ENCODE measurements at places on chromosomes 6 and 20.
A peak's percentile ranks its signal among the peaks of the same experiment; 100 is the strongest.

DNA sequence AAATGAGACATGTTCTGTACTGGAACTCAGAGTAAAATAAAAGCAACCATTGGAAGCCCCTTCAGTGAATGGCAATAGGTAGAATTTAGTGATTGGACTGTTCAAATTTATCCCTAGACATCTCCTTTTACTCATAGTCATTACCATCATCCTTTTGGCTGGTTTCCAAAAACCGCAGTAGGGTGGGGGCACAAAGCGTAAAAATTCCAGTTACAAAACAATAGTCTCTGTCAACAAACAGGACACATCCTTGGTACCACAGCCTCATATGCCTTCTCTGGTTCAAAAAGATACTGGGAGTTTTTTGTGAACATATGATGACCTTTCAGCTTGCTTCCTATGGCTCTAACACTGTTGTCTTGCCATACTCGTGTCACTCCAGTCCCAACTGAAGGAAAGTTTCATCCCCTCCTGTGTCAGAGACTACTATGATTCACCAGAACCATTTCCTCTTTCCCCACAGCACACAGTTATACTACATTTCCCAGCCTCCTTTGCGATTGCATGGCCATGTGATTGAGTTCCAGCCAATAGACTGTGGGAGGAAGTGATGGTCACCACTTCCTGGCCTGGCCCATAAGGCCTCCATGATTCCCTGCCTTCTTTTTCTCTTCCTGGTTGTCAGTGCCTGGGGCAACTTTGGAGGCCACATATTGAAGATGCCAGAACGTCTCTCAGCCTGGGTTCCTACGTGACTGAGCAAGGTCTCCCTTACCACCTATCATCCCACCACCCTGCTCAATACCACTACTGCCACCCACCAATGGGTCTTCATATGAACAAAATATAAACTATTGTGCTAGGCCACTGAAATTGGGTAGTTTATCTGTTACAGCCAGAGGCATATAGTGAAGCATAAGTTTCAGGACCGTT lies 162.4 kb downstream of the ID4 start:
- DNase-seq = no peak

DNA sequence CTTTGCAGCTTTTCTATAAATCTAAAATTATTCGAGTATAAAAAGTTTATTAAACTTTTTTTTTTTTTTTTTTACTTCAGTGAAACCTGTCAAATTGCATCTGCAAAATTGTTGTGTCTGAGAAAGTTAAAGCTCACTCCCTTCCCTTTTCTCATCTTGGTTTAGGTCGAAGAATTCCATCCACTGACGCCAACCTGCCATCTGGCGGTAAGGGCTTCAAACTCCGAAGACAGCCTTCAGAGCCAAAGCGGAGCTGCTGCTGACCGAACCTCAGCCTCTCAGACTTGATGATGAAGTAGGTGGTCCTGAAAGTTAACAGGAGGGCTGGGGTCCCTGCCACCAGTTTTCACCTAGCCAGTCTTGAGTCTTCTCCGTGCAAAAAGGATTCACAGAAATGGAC lies 29.6 kb upstream of the VAPB start:
- no peak for DNase-seq

- DNase-seq = peak; percentile 70
Measured at GRCh38 chr6:30325150-30325872, 1.4 kb upstream of the TRIM39 start.

- DNase-seq = no peak
Measured at GRCh38 chr20:2659547-2659946, 4.5 kb downstream of the IDH3B start.

GRCh38 chr6:39047434-39048327 lies 900 bp upstream of the GLP1R start:
- no peak for DNase-seq

DNA sequence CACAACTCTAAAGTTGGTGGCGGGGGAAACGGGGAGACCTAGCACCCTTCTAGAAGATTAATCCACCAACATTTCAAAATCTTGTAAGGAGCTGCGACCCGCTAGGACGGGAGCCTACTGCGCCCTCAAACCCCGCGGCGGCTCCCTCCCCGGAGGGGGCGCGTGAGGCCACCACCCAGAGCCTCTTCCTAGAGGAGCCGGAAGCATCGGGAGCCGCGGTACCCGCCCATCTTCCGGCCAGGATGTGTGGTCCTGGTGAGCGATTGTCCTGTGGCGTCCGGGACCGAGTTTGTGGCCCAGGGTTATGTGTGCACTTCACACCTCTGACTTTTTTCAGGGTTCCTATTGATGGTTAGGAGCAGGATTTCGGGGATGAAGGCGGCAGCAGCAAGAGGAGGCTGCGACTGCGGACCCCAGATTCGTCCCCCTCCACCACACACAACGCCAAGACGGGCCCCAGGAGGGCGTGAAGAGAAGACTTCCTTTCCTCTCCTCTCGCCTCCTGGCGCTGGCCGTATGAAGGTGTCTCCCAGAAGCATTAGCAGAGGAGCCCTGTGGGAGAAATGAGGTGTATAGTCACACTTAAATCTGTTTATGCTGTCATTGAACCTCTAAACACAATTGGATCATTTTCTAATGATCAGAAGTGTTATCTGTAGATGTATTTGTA lies 10.7 kb downstream of the ZNF165 start:
- no peak for DNase-seq

DNA sequence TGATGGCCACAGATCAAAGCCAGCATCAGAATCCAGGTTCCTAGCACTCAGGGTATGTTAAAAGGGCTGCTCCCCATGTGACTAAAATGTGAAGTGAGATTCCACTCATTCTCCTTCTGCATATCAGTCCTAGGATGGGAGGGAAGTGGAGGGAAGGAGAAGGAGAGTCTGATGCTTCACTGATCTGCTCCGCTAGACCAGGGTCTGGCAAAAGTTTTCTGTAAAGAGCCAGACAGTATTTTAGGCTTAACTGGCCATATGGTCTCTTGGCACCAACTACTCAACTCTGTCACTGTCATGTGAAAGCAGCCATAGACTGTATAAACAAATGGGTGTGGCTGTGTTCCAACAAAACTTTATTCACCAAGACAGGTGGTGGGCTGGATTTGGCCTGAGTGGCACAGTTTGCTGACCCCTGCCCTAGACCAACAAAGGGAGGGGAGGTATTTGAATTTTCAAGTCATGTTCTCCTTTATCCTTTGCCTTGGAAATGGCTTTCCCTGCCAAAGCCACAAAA lies 22.6 kb downstream of the GHRH start:
- no peak for DNase-seq

- no peak for DNase-seq
Measured at GRCh38 chr6:130520801-130521200, 155.0 kb downstream of the TMEM200A start.

- peak; percentile 27 for DNase-seq
Measured at GRCh38 chr20:63023071-63023935, 16.5 kb upstream of the BHLHE23 start.

GRCh38 chr6:105320271-105320670 lies 82.6 kb downstream of the PREP start:
- DNase-seq = no peak

- DNase-seq = no peak
Measured at GRCh38 chr6:36774331-36774730, 64.9 kb downstream of the CPNE5 start.

- no peak for DNase-seq
Measured at GRCh38 chr6:28683945-28684538, 158.4 kb downstream of the GPX5 start.

DNA sequence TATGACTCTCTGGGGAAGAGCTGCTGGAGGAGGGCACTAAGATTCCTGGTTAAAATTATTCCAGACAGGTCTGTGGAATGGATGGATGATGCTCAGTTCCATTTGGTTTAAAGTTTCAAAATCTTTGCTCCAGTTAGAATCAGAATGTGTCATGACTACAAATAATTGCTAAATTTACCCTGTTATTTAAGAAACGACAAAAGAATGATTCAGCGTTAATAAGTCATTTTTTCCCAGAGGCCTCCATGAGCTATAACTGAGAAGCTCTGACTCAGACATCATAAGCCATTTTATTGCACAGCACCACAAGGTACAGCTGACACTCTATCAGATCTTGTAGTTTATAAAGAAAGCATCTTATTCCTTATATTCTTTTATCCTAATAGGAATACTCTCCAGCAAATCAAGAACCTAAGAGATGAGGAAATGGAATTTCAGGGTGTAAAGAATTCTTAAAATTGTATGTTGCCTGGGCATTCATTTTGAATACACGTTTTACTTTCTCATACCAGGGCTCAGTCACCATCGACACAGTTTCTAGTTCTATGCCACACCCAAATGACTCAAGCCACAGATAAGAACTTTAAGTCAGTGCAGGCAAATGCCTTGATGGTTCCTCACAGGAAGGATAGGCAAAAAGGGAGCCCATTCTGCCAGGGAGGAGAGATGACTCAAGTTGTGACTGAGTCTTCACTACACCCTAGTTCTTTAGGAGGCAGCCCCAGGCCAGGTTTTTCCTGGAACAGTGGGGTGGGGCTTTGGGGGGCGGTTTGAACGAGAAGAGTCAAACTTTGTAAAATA lies 636.0 kb downstream of the MMUT start:
- peak; percentile 8 for DNase-seq

Measured in 8988T (cell line).